ENCODE measurements at places on chromosomes 1 and 21.

DNA sequence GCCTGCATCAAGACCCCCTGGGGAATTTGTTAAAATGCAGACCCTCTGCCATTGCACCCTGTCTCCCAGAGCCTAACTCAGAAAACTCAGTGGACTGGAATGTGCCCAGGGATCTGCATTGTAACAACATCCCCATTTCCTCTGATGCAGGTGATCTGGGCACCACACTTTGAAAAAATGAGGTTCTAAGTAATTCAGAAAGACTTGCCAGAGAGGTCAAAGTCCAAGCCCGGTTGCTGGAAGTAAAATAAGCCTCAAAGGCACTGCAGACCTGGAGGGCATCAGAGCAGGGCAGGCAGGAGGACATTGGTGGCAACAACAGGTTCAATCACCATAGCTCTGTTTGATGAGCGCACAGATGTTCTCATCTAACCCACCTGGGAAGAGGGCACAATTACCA, 90.7 kb downstream of the SYT2 start:
- no peak for DNase-seq

DNA sequence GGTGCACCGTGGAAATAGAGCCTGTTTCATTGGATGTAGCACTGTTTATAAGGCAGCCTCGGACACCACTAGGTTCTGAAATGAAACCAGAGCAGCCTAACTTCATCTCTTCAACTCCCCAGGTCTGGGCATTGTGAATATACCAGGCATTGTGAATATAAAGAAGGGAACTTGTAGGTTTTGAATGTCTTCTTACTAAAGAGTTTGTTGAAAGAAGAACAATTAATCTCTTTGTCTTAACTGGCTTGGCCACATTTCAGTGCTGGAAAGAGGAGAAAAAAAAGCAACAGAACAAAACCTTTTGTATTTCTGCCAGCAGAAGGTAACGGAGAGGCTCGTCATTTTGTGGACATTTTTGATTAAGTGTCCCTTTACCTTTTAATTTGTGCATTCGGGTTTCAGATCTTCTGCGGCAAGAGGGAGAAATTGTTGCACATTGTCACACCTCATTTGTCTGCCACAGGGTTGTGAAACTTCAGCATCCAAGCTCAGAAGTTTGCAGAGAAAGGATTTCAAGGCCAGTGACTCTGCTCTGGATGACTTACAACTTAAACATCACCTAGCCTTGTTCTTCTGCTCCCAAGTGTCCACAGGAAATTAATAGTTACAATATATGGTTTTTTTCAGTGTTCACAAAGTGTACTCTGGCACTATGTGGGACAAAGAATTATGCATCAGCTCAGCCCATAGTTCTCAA, 158.3 kb downstream of the KAZN start:
- no peak for DNase-seq

GRCh38 chr1:178639326-178639725, 85.7 kb upstream of the RALGPS2 start:
- DNase-seq = no peak

- DNase-seq = no peak
These were observed 12.0 kb upstream of the ACTL8 start for GRCh38 chr1:17743008-17743647.

GRCh38 chr1:82646336-82646735, 845.6 kb downstream of the ADGRL2 start:
- DNase-seq = no peak

- no peak for DNase-seq
These were observed 19.1 kb downstream of the KCNQ4 start for GRCh38 chr1:40802742-40803113.

- DNase-seq = no peak
These were observed 58.1 kb upstream of the TRAPPC10 start for GRCh38 chr21:43954042-43954441.

DNA sequence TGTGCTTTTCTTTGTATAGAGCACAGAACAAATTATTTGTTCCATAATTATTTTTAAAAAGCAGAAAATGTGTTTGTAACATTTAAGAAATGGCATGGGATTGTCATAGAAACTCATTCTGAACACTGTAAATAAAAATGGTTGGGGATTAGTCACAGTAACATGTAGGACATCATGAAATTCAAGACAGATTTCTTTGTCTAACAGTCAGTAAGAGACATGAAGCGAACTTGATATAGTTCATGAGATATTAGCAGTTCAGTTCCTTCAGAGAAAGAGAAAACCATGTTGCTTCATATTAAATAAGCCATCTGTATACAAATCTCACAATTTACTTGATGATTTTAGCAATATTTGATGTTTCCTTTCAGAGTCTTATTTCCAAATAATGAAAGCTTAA, 19.7 kb downstream of the NFIA start:
- no peak for DNase-seq

GRCh38 chr1:30804352-30804751, 46.8 kb upstream of the LAPTM5 start:
- no peak for DNase-seq

DNA sequence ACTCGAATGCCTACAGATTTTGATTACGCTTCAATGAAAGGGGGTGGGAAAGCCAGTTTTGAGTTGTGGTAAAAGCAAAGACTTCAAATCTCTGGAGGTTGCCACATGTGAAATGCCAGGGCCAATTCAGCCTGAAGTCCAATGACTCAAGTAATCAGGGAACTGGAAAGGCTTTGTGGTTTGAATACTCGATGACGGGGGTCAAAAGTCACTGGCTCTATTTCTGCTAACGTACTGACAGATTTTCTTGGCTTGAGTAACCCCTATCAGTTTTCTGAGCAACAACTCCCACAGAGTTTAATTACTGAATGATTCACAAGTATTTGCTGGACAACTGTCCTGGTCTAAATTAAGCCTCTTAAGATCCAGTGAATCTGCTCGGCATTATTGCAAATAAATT, 152.2 kb downstream of the SIPA1L2 start:
- peak; percentile 97 for DNase-seq

- no peak for DNase-seq
These were observed 1.1 kb downstream of the SRM start for GRCh38 chr1:11058595-11059154.

DNA sequence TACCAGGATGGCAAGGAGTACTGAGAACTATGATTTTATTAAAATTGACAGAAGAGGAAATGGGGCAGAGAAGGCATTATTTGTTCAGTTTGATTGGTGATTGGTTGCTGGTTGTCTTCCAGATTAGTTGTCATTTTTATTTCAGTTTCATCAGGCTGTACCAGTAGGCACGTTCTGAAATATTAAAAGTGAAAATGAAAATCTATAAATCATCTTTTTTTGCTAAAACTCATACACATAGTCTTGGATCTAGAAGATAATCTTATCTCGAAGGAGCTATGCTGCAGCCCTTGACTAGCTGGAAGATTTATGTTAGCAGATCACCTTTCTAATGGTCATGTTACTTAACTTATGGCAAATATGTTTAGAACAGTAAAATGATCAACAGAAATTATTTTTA, 29.0 kb downstream of the NEK7 start:
- DNase-seq = no peak

- no peak for DNase-seq
These were observed 62.1 kb downstream of the CACNA1E start for GRCh38 chr1:181545395-181545794.

DNA sequence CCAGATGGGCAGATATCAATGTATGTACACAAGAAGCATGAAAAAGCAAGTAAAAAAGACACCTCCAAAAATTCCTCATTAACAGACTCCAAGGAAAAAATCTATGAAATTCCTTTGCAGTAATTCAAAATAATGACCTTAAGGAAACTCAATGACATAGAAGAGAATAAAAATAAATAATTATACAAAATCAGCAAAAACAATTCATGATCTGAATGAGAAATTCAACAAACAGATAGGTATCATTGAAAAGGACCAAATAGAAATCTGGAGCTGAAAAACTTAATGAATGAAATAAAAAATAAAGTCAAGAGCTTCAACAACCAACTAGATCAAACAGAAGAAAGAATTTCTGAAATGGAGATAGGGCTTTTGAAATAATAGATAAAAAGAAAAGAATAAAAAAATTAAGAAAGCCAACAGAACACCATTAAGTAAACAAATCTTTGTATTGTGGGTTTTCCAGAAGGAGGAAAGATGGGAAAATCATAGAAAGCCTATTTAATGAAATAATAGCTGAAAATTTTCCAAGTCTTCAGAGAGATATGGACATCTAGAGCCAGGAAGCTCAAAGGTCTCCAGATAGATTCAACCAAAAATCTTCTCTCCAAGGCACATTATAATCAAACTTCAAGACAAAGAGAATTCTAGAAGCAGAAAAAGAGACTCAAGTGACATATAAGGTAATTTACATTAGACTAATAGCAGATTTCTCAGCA, 52.0 kb upstream of the KCNK1 start:
- DNase-seq = no peak

- no peak for DNase-seq
These were observed 234.1 kb downstream of the SDCCAG8 start for GRCh38 chr1:243489681-243490546.

GRCh38 chr1:10161541-10162290, 48.7 kb upstream of the KIF1B start:
- DNase-seq = no peak

- DNase-seq = peak; percentile 27
These were observed 127.1 kb upstream of the CACYBP start for GRCh38 chr1:174872615-174873058.

DNA sequence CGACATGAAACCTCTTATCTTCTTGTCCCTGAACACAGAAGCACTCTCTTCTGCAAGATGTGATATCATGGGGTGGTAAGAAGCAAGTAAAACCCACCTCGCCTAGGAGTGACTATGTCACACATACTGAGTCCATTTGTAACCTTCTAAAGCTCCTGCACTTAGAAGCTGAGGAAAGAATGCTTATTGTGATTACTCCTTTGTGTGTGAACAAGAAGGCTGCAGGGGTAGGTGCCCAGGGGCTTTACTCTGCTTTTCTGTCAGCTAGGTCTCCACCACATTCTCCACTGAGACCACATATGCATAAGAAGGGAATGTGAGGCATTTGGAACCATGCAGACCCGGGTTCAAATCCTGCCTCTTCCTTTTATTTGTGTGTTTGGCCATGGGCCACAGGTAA, 144.3 kb downstream of the DMRTA2 start:
- DNase-seq = no peak

GRCh38 chr1:232454227-232454886, 175.6 kb downstream of the SIPA1L2 start:
- DNase-seq = no peak

DNA sequence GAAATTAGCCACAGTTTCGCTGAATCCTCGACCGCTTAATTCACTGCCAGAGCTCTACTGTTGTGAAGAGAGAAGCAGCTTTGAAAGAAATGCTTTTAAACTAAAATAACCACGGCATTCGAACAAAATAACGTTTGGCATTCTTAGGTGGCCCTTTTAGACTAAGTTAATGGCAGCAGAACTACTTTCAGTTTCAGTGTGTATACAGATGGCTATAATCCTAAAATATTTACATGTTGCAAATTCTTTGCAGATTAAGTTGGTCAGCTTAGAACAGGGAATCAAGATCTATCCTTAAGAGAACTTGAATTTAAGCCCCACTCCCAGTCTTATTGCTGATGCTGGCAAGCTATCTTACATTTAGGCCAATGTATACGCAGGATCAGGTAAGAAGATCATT, 62.7 kb downstream of the ADSS2 start:
- DNase-seq = no peak

DNA sequence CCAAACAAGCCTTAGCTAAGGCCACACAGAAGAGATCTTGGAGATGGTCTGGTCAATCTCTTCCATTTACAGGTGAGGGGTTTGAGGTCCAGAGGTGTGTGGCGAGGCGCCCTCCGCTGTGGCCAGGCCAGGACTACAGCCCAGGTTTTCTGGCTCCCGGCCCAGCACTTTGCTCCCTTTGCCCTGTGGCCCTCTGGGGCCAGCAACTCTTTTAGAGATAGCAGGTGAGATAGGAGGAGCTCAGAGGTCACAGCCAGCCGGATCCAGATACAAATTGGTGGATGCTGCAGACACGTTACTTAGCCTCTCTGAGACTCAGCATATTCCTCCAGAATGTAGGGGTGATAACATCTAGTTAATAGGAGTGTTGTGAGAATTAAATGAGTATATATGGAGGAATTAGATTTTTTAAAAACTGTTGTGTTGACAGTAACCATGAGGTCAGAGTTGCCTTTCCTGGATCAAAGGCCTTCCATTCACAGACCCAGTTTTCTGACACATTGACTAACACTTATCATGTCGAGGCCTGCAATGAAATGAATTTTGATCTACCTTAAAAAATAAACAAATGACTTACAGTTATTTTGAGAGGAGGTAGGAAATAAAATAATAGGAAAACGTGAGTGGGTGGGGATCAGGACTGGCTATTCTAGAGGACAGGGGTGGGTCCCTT, 16.6 kb downstream of the TEX35 start:
- DNase-seq = no peak

DNA sequence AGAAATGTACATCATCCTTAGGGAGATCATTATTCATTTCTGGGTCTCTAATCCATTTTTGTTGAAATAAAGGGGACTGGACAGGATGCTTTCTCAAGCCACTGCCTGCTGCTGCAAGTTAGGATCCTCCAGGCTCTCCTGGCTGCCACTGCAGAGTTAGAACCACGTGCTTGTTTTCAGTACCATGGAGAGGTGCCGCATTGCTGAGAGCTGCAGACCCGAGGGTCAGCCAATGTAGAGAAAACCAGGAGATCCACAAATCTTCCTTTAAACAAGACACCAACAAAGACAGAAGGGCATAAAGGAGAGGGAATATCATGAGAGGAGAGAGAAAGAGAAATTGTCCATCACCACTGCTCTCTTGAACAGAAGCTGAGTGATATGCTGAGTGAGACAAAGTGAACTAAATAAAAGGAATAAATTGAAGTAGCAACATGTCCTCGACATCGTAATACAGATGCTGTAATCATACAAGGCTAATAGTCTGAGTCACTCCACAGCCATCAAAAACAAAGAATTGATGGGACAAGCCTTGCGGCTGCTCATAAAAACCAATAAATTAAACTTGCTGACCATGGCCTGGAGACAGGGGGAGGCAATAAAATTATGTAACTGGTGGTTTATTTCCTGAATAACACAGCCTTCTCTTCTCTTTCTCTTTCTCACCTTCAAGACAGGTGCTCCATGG, 255.7 kb downstream of the OMA1 start:
- peak; percentile 30 for DNase-seq

GRCh38 chr1:208855403-208855802, 611.2 kb upstream of the PLXNA2 start:
- DNase-seq = no peak

DNA sequence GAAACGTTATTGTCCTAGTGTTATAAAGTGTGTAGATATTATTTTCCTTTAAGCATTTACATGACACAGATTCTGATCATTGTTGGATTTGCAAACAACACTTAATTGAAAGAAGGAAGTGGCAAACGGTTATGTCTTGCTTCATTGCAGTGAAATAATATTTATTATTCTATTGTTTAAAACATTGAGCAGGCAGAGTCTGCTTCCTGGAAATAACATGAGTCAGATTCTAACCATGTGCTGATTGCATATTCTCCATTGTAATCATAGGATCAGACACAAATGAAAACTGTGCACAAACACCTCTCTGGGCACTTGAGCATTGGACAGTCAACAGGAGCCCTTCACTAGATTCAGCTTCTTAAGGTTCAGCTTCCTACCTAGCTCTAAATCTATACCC, 46.8 kb upstream of the USP25 start:
- peak; percentile 37 for DNase-seq
